ENCODE measurements at places on chromosomes 4 and X.

DNA sequence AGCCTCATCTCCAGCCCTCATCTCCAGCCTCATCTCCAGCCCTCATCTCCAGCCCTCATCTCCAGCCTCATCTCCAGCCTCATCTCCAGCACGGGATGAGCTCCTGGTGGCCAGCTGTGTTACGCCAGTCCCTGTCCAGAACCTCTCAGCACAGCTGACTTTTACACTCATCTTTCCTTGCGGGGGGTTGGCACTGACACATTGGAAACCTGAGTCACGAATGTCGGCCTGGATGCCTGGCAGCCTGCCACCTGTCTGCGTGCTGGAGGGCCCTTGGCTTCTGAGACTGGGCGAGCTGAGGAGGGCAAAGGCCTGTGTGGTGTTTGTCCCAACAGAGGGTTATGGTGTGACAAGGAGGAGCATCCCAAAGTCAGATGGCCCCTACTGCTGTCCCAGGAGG, 66.1 kb upstream of the HGFAC start:
- DNase-seq: no peak

GRCh38 chr4:3077796-3078195, 3.3 kb downstream of the HTT start:
- no peak for DNase-seq

DNA sequence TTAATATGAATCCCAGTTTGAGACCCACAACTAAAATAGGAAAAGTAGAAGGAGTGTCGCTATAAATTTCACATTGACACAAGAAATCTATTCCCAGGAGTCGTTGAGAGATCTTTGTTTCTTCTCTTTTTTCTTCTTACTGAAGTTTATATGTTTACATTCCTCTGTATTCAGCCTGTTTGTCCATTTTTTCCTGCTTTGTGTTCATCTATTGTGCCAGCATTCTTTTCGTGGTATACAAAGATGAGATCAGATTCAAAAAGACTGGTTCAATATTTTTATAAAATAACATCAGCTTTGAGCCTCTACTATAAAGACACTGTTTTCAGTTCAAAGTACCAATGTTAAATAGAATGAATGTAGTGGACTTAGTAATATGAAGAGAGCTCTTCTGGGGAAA, 95.4 kb upstream of the MYOZ2 start:
- no peak for DNase-seq

DNA sequence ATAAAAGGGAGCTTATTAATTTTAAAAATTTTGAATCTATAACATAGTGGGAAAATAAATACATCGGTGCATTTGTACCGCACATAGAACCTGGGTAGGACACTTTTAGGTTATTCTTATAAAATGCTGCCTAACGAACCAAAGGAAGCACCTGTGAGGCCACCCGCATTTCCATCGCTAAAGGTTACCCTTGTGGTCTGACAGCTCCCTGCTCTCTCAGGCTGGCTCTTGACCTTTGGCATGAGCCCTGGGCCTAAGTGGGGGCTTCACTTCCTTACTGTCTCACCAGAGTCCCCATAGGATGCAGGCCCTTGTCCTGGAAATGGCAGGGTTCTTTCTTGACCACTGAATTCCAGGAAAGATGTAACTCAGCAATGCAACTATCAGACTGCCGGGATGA, 46.0 kb downstream of the HADH start:
- DNase-seq: no peak

GRCh38 chr4:76748649-76749048, 149.3 kb downstream of the SOWAHB start:
- peak; percentile 34 for DNase-seq

- no peak for DNase-seq
Observed at GRCh38 chr4:114358901-114359300, 239.7 kb upstream of the UGT8 start.

- no peak for DNase-seq
Observed at GRCh38 chr4:26085551-26085950, 171.5 kb downstream of the SMIM20 start.

DNA sequence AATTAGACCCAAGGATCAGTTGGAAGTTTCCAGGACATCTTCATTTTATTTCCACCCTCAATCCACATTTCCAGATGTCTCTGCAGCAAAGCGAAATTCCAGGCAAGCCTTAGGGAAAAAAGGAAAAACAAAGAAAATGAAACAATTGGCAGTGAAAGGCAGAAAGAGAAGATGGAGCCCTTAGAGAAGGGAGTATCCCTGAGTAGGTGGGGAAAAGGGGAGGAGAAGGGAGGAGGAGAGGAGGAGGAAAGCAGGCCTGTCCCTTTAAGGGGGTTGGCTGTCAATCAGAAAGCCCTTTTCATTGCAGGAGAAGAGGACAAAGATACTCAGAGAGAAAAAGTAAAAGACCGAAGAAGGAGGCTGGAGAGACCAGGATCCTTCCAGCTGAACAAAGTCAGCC, at the start of gene PLP1:
TSS of gene PLP1 (plus strand) at position 295 of the 400 bp plus-strand sequence. CDS start 156 bp downstream, outside the sequence.
- no peak for DNase-seq

DNA sequence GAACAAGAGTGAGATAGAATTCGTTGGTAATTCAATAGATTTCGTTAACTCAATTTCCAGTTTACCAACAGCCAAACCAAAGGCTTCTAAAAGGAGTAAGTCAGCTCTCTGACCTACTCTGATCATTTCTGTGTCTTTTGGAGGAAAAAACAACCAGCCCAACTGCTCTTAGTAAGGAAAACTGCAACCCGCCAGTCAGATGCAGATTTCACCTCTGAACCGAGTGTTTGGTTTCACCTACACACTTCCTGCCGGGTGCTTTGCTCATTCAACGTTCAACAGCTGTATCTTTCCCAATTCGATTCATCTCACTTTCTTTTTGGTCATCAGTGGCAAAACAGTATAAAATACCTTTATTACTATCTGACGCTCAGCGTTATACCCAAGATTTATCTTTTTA, 24.5 kb downstream of the TMSB4X start:
- DNase-seq: peak; percentile 80

DNA sequence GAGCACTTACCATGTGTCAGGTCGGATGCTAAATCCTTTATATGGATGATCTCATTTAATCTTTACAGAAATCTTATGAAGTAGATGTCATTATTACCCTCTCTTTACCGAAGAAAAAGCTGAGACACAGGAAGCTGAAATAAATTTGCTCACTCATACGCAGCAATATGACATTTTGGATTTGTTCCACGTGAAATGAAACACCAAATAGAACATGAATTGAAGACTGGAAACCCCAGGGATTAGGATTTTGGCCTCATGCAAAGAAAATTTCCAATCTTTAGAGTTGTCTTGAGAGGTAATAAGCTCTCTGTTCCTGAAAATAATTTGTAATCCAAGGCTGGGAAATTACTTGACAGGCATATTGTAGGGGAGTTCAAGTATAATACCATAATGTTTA, 354.4 kb upstream of the CLNK start:
- no peak for DNase-seq

DNA sequence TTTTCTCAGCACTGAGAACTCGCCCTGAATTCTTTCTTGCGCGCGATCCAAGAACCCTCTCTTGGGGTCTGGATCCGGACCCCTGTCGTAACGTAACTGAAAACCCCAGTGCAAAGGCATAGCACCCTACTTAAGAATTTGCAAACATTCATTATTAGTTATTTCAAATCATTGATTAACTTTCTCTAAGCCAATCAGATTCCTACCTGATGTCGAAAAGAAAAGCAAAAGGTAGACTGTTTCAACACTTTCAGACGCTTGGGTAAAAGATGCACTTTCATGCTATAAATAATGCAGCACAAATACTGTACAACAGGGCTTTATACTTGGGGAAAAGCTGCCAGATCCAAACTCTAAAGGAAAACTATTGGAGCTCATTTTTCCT, 817 bp upstream of the WDR19 start:
- DNase-seq: no peak

DNA sequence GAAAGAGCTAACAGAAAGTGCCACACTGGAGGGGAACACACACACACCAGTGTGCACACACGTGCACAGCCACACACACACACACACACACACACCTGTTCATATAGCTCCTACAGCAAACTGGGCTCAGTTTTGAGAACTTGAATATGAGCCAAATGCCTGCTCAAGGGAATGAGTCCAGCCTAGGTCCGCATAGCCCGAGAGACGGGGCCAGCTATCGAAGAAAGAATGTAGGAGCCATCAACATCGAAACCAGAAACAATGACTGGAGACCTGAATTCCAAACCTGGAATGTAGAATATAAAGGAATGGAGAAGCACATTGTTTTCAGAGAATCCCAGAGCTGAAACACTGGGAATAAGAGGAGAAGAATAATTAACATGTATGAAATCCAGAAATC, 37.6 kb upstream of the ERVMER34-1 start:
- no peak for DNase-seq

- DNase-seq: peak; percentile 59
Observed at GRCh38 chrX:139203651-139204570, 326.6 kb upstream of the F9 start.
